Natural killer cell treated with Interleukin-12 subunit alpha and Interleukin-12 subunit beta and Interleukin-15 and Interleukin-18, amount 100 ng/mL, for 72 hours (primary cell): ENCODE measurements at places on chromosomes 7 and 10. TPM values are rescaled to one million over a fixed set of nuclear protein-coding genes. Genes with fewer than 3 reads are reported as not detected.

- no peak for DNase-seq
Measured at GRCh38 chr7:20776942-20777341, 9.7 kb downstream of the SP8 start.

- DNase-seq = no peak
Measured at GRCh38 chr10:106971411-106971831, 193.1 kb downstream of the SORCS1 start.

GRCh38 chr10:129900825-129901224, 63.2 kb downstream of the EBF3 start:
- DNase-seq = no peak

DNA sequence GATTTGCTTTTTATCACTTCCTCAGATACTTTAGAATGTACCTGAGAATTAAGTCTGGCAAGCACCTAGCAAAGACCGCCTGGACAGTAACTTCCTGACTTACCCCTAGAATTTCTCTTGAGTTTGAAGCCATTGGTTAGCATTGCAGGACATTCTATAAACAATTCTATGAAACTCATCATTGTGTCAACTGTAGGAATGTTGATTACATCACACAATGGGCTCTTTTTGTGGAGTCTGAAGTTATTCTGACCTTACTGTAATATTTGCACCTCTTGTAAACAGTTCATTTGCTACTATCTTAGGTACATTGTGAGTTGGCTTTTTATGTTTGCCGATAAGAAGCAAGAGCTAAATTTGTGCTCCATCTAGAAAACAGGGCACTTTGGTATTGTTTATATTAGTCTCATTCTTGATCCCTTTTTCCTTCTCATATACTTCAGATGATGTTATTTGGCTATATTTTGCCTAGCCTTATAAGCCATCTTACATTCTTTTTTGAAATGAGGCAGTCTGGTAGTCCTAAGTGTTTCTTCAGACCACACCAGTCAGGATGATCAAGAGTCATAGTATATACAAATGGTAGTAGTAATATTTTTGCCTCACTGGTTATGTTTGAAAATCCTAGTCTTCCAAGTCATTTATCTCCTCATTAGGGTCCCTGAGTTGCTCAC, 52.4 kb downstream of the CASD1 start:
- no peak for DNase-seq

GRCh38 chr10:130558746-130559546, 422.8 kb downstream of the GLRX3 start:
- no peak for DNase-seq

- DNase-seq = no peak
Measured at GRCh38 chr7:30916767-30917166, 5.1 kb downstream of the AQP1 start.

- DNase-seq = no peak
Measured at GRCh38 chr10:71865561-71866041, 14.6 kb upstream of the PSAP start.

- DNase-seq = no peak
Measured at GRCh38 chr10:75639736-75640135, 208.3 kb downstream of the LRMDA start.

GRCh38 chr10:95208702-95209391, 14.8 kb downstream of the ACSM6 start:
- DNase-seq = no peak

GRCh38 chr10:127000598-127000997, 95.4 kb downstream of the DOCK1 start:
- no peak for DNase-seq

DNA sequence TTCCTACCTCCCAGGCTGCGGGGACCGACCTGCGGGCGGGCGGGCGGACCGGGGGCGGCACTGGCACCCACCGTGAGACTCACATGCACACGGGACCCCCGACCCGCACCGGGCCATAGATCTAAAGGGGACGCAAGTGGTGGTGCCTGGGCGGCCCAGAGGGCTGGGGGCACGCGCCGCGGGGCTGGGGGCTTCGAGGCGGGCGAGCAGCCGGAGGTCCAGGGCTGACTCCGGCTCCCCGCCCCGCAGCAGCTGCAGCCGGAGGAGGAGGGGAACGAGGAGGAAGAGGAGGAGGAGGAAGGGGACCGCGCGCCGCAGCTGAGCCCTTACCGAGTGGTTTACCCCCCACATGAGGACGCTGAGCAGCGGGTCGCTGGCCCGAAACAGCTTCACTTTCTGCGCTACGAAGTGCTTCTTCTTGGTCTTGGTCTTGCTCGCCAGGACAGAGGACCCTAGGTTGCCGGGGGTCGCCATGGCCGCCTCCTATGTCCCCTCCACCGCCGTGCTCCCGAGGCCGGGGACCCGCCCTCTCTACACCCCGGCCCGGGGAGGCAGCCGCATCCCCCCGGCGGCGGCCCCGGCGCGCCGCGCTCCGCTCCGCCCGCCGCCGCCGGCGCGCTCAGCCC, 412 bp downstream of the PIP4K2A start:
- no peak for DNase-seq

- DNase-seq = no peak
Measured at GRCh38 chr10:14667280-14667679, 107.4 kb downstream of the FAM107B start.

- no peak for DNase-seq
Measured at GRCh38 chr7:20745702-20746101, 41.0 kb downstream of the SP8 start.

DNA sequence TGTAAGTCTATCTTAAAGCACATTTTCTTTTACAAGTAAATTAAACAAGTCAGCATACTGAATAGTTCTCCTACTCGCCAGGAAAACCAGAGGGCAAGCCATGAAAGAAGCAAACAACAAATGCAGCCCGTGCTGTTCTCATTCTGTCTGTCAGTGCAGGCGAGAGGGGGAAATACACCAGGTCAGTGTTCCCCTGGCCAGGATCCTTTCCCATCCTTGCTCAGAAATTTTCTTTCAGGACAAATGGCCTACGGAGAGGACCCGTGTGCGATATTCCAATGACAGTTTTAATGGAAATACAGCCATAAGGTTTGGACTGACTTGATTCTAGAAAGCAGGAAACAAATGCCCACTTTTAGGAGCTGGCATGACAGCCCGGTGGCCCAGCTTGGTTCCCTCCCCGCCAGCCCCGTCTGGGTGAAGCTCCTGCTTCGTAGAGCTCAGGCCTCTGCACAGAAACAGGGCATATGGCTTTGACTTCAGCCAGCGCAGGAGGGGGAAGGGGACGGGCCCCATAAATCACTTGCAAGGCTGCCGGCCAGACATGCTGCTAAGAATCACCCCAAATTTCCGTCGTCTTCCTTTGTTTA, 67.8 kb downstream of the FRMD4A start:
- DNase-seq = no peak

GRCh38 chr7:102273749-102274712, 12.6 kb upstream of the SH2B2 start:
- no peak for DNase-seq

DNA sequence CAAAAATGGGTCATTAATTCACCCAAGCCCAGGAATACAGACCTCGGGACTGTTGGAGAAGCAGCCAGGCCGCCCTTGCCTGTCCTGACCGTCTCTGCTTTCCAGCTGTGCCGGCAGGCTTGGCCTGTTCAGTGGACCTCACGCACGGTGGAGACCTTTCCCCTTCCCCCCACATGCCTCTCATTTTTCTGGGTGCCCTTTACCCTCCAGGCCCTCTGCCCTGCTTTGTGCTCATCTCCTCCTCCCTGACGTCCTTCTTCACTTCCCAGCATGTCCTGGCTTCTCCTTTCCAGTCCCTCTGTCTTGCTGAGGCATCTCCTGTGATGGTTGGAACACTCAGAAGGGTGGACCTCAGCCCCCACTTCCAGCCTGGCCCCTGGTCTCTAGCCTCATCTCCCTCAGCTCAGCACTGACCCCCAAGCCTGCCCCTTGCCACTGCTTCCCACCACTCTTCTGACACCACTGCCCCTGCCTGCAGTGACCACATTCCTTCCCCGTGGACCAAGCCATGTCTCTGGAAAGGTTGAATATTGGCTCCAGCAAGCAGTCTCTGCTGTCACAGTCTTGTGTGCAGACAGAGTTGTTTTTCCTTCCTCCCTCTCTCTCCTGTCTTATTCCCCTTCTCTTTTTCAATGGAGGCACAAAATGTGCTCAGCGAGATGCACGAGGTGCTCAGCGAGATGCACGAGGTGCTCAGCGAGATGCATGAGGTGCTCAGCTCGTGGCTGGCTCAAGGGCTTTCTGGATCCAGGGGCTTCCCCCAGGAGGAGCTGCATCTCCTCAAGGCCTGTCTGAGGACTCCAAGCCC, 14.9 kb downstream of the BAG3 start:
- no peak for DNase-seq

DNA sequence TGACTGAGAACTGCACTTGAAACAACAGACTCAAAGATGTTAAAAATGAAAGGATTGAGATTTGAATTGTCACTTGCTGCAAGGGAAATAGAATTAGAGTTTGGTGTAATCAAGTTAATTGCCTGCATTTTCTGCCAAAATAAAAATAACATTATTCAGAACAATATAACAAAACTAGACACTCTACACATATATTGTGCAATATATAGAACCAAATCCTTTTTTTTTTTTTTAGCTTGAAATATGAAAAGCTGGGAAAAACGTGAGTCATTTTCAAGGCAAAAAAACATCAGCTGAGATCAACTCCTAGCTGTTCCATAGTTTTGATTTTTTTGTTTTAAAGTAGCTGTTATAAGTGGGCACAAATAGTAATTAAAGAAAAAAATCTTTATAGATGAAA, 561.5 kb downstream of the DNAJB9 start:
- DNase-seq = no peak

DNA sequence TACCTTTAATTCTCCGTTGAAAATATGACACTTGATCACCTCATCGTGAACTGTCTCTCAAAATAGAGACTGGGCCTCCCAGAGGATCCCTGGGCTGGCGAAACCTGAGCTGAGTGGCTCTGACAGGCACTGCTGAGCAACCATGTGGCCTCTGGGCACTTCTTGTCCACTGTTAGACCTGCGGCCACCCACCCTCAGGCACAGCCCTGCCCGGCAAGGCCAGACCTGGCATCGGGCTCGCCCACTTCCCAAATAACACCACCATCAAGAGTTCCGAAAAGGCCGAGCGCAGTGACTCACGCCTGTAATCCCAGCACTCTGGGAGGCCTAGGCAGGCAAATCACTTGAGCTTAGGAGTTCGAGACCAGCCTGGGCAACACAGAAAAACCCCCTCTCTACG, 82.5 kb downstream of the COBL start:
- DNase-seq = no peak

DNA sequence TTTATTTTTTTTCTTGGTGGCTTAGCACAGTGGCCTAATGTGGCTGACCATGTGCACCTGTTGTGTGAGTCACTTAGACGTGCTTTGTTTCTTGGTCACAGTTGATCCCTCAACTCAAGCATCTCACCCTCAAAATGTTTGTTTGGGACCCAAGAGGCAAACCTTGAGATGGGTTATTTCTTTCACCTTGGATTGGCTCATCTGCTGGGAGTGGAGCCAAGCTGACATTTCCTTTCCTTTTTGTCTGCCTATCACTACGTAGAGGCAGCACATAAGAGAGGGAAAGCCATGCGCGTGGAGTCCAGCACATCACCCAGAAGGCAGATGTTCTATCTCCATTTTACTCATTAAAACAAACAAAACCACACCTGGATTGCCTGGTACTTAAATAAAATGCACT, 6.4 kb upstream of the PRKCQ start:
- no peak for DNase-seq

DNA sequence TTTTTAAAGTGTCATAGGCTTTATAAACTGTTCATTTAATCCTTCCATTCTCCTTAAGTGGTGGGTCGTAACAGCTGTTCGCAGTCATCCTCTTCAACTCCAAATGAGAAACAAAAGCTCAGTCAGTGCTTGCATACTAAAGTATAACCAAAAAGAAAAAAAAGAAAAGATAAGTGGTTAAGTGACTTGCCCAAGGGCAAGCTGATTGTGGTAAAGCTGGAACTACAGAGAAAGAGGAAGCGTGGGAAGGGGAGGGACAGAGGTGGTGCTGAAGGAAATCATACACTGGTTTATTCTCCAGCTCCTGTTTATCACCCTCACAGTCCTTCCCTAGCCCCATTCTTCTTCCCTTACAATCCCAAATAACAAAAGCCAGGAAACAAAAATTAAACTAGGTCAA, 29.6 kb downstream of the IDE start:
- no peak for DNase-seq

DNA sequence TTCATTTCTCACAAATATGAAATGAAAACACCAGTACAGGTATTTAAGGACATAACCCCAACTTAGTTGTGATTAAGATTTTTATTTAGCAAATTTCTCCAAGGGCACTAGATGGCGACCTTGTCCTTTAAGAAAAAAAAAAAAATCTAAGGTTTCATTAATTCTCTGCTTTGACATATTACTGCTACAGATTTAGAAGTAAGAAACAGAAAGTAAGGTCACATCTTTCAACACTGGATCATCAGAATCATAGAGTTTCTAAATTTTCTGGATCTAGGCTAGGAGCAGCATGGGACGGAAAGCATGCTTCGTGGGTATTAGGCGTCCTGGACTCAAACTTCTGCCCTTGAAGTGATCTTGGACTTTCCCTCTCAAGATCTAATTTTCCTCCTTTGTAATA, 85.5 kb upstream of the PRKG1 start:
- DNase-seq = no peak

- DNase-seq = no peak
Measured at GRCh38 chr10:99711129-99711719, 20.7 kb downstream of the COX15 start.

DNA sequence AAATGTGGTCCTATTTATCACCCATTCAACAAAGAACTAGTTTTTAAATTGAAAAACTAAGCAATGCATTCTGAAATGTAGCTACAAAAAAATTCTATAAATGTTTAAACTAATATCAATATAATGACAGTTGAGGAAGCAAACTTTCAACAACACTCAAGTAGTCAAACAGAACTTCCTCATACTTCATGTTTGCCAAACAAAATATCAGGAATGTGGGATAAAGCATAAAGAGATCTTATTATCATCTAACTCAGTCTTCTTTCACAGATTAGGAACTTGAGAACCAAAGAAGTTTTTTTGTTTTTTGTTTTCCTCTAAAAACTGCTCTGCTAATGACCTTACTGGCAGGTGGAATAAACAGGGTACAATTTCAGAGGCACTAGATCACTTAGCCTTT, 116.2 kb downstream of the JAZF1 start:
- DNase-seq = no peak

GRCh38 chr7:2460641-2461040, 15.6 kb downstream of the GRIFIN start:
- no peak for DNase-seq

Gene TFR2
- 34.1 TPM for total RNA-seq

Gene DDIT4
- total RNA-seq = 189 TPM

Gene EPDR1
- total RNA-seq = 2.6 TPM

Gene KCND2
- not detected for total RNA-seq

Gene PAX2
- not detected for total RNA-seq

Gene HKDC1
- not detected for total RNA-seq

Gene DUSP5
- 311 TPM for total RNA-seq

Gene RSPH10B
- total RNA-seq = 0.64 TPM

Gene RELN
- not detected for total RNA-seq

Gene CPED1
- total RNA-seq = not detected

Gene SYT15
- total RNA-seq = 0.81 TPM
